Occipital lobe (tissue), 3 donors: ENCODE measurements at places on chromosomes 13 and 19. TPM values are rescaled to one million over a fixed set of nuclear protein-coding genes. Genes with fewer than 3 reads are reported as not detected.

DNA sequence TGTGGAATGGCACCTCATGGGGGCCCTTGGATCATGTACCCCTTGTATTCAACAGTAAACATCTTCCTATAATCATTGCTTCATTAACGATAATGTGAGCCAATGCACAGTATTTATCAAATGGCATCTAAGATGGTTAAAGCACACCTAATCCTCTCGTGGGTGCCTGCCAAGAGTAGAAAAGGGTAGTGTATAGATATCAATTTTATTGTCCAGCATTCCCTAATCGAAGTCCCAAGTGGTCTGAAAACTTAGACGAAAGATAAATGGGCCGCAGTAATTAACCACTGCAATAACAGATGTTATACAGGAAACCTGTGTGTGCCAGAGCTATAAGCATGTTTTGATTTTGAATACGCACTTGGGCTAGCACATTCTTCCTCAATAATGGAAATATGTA lies 667 bp upstream of the MBNL2 start:
- DNase-seq: no peak

DNA sequence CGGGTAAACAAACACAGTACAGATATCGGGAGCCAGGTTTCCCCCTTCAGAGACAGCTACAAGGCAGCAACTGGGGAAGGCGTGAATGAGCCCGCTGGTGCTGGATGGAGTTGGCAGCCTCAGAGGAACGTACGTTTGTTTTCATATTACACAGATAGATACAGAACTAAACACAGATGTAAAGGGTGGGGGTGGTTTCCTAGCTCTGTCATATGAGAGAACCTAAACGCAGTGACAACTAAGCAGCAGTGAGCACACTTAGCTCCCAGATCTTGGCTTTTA lies 32.8 kb downstream of the MLLT1 start:
- DNase-seq: no peak

- DNase-seq: no peak
Observed at GRCh38 chr13:39612023-39612637, 9.1 kb upstream of the LHFPL6 start.

Gene NOVA2
- total RNA-seq: 9.4 TPM

Gene ALKBH6
- total RNA-seq: 5.3 TPM

- DNase-seq: peak; percentile 20
Observed at GRCh38 chr19:47284324-47284899, 9.7 kb downstream of the INAFM1 start.

Gene OR7A5
- not detected for total RNA-seq
